Amygdala (tissue), 56 donors: ENCODE measurements at places on chromosomes 6 and 20.

GRCh38 chr6:41608443-41609151, 29.7 kb upstream of the MDFI start:
- DNase-seq: no peak

- DNase-seq: no peak
These were observed 37.6 kb downstream of the NRN1 start for GRCh38 chr6:5968817-5969734.

GRCh38 chr6:97052896-97053295, 128.4 kb downstream of the KLHL32 start:
- DNase-seq: no peak

GRCh38 chr20:1500496-1500895, 9.3 kb upstream of the SIRPB2 start:
- no peak for DNase-seq

GRCh38 chr6:35728683-35729678, 7.9 kb upstream of the ARMC12 start:
- DNase-seq: no peak

GRCh38 chr20:62953839-62954703, 1.6 kb downstream of the SLC17A9 start:
- peak; percentile 33 for DNase-seq

DNA sequence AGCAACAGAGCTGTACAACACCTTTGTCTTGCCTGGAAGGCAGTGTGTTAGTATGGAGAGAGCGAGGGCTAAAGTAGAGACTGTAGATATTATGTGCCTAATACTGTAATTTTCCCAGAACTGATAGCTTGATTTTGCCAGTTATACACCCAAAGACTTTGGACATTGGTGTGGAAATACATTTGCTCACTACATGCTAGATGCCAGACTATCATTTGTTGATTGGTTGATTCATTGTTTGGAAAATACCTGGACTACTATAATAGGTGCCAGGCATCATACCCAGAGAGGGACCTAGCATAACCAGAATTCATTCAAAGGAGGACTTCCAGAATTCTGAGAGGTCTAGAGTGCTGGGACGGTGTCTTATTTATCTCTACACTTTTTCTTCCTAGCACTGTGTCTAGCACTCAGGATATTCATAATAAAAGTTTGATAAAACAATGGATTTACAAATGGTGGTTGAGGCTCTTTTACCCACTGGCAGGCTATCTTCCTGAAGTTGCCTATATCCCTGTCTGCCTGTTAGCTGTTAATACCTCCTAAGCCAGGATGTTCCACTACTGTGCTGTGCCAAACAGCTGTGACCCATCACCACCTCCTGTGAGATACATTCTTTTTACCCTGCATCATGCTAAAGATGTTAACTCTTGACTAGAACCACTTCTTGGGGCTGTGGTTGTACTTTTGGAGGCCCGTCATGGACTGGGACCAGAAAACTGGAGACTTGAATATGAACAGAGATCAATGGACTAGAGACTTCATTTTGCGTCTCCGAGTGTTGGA, 72.2 kb upstream of the FUCA2 start:
- DNase-seq: no peak

- no peak for DNase-seq
These were observed 49.0 kb downstream of the SLC22A23 start for GRCh38 chr6:3407840-3408239.

GRCh38 chr6:137870744-137871247, 3.7 kb downstream of the TNFAIP3 start:
- DNase-seq: no peak
